ENCODE measurements at places on chromosomes 2 and 18.

DNA sequence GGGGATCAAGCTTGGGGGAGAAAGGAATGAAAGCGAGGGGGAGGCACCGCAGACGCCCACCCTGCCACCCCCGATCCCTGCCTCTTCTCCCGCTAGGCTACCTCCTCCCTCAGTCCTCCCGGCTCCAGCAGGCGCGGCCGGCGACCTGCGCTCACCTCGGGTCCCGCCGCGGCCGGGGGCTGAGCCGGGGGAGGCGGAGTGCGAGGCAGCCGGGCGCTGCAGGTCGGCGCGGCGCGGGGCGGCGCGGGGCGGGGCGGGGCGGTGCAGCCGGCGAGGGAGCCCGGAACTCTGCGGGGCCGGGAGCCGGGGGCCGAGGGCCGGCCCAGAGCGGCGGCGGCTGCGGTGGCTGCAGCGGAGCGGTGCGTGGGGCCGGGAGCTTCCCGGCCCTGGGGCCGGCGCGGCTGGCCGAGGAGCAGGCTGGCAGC, 477 bp downstream of the ACVR1 start:
- no peak for DNase-seq

- no peak for DNase-seq
Measured at GRCh38 chr18:28657961-28658360, 481.0 kb upstream of the CDH2 start.

DNA sequence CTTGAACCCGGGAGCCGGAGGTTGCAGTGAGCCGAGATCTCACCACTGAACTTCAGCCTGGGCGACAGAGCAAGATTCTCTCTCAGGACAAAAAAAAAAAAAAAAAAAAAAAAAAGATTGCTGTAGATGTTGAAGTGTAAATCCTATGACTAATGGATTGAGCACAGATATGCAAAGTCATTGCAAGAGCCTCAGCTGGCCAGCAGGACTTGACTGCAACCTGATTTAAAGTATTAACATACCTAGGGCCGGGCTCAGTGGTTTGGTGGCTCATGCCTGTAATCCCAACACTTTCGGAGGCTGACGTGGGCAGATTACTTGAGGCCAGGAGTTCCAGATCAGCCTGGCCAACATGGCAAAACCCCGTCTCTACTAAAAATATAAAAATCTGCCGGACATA, 103.4 kb upstream of the MSH2 start:
- no peak for DNase-seq

DNA sequence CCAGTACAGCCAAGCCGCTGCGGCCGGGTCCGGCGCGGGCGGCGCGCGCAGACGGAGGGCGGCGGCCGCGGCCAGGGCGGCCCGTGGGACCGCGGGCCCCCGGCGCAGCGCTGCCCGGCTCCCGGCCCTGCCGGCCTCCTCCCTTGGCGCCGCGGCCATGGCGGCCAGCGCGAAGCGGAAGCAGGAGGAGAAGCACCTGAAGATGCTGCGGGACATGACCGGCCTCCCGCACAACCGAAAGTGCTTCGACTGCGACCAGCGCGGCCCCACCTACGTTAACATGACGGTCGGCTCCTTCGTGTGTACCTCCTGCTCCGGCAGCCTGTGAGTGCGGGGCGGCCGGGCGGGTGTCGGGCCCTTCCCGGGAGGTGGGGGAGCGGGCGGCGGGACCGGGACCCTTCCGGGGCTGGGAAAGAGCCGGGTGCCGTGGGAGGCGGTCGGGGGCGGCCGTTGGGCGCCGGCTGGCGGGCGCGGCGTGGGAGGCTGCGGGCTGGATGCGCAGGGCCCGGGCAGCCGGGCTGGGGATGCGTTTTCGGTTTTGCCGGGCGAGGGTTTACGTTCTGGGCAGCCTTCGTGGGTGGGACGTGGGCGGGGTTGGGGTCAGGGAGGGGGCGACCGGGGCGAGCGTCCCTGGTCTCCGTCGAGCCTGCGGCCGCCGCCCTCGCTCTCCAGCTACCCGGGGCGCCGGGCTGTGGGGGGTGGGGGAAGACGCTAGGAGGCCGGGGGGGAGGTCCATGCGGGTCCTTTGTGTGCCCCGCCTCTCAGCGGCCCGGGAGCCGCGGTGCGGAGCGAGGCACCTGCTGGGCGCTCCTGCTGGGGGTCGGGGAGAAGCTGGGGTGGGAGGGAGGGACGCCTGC, 537 bp downstream of the AGFG1 start:
- peak; percentile 34 for DNase-seq

DNA sequence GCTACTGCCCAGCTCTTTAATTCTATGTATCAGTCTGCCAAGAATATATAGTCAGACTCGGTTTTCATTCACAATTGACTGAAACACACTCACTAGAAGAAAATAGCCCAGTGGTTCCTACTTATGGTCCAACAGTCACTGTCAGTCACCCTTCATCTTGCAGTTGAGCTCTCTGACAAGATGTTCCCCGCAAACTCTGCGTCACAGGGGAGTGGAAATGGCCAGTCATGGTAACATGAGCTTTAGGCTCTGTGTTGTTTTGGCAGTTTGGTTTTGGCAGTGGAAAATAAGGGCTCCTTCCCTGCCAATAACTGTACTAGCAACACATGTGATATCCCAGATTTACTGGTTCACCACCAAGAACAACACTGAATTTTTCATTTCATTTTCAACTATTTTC, 122.5 kb downstream of the PRPF40A start:
- no peak for DNase-seq

- DNase-seq: no peak
Measured at GRCh38 chr2:239025096-239025801, 177.4 kb downstream of the TWIST2 start.

- DNase-seq: no peak
Measured at GRCh38 chr18:58058720-58059119, 14.7 kb downstream of the NEDD4L start.

DNA sequence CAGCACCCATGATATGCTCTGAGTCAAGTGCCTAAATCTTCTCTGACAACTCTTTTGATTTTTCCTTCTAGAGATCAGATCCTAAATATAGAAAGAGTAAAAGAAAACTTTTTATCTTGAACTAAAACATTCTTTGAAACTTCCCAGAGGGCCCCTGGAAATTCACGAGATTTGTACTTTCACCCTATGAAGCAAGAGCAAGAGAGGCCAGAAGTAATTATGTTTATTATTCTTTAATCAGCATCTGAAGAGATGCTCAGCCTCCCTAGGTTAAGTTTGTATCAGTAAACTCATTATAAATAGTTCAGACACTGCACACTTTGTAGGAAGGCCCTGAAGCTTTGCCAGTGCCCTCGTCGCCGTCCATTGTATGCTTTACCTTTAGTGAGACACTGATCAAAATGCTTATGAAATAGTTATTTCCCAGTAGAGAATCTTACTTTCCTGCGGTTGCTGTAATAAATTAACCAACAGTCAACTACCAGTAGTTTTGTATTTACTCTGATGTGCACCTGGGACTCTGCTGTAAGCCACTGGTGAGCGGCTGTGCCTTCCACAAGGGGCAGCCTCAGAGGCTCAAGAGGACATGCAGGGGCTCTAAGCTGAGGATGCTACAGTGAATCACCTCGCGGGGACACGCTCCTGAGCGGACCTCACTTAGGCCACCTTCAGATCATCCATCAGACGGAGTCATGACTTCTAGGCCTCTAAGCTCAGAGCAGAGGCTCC, 71.9 kb downstream of the BIN1 start:
- no peak for DNase-seq

DNA sequence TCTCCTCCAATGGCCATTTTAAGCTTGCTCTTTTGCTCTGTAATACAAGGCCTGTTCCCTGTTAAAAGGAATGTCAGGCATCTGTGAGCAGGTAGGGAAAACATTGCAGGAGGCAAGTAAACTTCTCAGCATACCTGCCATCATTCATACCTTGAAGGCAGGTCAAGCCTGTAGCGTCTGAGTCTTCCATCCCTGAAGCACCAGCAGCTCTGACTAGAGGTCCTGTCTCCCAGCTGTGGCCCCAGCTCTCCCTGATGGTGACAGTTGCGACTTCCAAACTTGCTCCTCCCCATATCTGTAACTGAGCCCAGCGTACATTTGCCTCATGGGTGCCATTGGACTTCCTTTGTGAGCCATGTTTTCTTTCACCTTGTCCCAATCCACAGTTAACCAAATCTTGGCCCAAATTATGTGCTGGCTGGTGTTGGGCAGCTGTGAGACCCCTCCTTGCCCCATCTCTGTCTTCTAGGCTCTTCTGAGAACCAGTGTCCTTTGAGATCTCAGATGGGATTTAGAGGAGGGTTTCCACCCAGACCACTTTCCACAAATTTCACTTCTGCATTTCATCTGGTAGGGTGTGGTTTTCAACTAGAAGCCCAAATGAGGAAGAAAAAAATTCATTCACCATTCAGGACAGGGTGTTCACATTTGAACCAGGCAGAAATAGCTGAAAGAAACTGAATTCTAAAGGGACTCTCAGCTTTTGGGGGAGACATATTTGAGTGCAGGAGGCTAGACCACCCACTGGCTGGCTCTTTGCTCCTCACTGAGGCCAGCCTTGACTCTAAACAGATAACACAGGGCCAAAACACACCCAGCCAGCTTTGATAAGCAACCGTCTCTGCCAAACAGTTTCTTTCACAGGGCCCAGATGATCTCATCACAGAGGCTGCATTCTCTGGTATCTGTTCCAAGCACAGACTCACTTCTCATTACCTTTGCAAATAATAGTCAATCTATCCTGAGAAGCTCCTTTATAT, 66.4 kb upstream of the MSH2 start:
- no peak for DNase-seq

DNA sequence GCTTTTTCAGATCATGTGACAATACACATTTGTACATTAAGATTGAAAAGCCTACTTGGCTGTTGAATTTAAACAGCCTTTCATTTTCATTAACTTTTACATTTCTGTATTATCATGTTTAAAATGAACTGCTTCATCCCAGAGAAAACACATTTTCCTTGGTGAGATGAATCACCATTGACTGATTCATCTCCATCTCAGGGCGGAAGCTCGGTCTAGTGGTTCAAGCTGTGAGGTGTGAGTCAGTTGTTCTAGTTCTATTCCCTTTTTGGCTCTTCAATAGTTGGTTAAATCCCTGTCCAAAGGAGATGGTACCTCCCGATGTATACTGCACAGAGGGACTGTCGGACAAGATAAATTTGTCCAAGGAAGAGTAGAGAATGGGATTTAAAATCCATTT, 189.7 kb downstream of the ADCYAP1 start:
- no peak for DNase-seq

DNA sequence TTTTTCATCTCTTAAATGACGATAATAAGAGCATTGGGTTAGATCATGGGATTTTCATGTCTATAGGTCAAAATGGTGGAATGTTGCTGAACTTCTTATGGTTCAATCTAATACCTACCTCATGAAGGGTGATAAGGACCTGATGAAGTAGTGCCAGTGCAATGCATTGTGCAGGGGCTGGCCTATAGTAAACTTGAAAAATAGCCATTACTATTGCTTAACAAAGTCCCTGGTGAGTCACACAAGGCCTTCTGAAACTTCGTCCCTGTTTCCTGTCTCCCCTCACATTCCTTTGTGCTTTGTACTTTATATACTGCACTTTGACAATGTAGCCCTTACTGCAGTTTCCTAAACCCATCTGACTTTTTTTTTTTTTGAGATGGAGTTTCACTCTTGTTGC, 515.9 kb downstream of the SLC4A3 start:
- no peak for DNase-seq

DNA sequence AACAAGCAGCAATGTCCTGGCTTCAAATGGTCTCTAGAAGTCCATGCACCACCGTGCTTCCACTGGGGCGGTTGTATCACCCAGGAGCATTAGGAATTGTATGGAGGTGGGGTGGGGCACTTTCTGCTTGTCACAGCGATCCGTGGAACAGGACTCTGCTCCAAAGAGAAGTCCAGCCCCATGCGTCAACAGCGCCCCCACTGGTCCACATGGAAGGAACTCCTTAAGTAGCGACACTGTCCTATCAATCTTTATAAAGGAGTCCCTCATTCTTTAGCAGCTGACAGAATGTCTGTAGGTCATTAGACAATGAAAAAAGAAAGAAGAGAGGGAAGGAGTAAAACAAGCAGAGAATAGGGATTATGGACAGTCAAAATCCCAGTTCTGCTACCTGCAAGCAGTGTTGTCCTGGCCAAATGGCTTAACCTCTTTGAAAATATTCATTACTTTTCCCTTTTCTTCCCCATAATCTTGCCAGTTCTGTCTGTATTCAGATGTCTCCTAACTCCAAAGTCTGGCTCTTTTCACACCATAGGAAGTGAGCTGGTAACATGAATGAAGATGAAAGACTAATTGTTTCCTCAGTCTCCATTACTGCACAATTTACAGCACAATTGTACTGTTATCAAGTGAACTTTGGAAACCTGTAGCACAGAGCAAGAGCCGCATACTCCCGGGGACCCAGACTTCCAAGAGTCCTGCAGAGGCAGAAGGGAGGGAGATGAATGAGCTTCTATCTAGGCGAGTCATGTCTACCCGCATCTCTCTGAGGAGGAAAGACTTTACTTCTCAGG, 9.9 kb downstream of the NFE2L2 start:
- no peak for DNase-seq

GRCh38 chr2:209577376-209578357, 153.8 kb downstream of the MAP2 start:
- no peak for DNase-seq

- DNase-seq: no peak
Measured at GRCh38 chr18:3554811-3555427, 104.9 kb downstream of the TGIF1 start.

DNA sequence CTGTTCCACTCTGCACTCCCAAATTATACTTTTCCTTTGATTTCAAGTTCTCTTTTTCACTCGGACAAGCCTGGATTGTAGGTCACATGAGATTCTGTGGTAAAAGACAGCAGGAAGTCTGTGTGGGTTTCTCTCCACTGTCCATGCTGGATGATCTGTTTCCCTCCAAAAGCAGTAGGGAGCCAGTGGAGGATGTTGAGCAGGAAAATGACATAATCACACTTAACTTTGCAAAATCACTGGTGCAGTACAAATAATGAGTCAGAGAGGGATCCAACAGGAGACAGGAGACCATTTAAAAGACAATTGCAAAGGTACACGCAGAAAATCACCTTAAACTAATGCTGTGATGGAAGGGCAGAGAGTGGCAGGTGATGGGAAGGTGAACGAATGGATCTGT, 301.3 kb downstream of the ZNF407 start:
- DNase-seq: no peak

DNA sequence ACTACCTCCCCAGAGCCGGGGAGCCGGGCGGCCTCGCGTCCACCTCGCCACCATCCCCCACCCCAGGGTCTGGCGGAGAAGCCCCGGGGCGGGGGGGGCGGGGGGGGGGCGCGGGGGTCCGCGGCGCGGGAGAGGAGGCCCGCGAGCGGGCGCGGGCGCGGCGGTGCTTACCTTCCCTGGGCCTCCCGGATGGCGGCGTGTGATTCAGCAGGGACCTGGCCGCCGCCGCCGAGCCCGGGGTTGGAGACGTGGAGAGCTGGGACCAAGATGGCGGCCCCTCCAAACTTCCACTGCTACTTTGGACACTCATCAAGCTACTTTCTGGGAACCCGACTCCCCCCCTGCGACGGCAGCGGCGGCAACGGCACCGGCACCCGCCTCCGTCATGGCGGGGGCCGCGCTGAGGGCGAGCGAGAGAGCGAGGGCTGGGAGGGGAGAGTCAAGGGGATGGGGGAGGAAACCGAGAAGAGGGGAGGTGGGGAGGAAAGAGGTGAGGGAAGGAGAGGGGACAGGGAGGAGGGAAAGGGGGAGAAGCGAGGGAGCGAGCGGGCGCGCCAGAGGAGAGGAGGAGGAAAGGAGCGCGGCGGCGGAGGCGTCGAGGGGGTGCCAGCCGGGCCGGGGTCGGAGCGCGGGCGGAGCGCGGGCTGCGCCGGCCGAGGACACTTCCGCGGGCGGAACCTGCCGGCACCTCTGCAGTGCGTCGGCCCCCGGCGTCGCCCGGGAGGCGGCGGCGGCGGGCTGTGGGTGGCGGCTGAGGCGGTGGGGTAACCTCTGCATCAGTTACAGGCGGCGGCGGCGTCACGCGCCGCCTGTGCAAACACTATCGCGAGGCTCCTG, at the start of gene TLK1:
TLK1 (minus strand) TSS at position 775 of the 837 bp plus-strand sequence; CDS start at position 310, 465 bp downstream.
- DNase-seq: peak; percentile 73

GRCh38 chr18:59983506-59983905, 83.7 kb downstream of the PMAIP1 start:
- no peak for DNase-seq
